Regular cardiac myocyte (primary cell): ENCODE measurements at places on chromosomes 1 and 21. TPM values are rescaled to one million over a fixed set of nuclear protein-coding genes. Genes with fewer than 3 reads are reported as not detected.

C8B gene
- not detected in 2 replicates for total RNA-seq

PGM1 gene
- 70.2 and 119 TPM in 2 replicates for total RNA-seq

OR2T11 gene
- not detected in 2 replicates for total RNA-seq

DCST2 gene
- not detected in 2 replicates for total RNA-seq

CTSS gene
- total RNA-seq = 3.3 and 12.4 TPM in 2 replicates

SLAMF8 gene
- total RNA-seq = not detected in 2 replicates
